ENCODE measurements at places on chromosomes 11 and 22.

- DNase-seq, result no peak
These were observed 21.2 kb downstream of the ARRB1 start for GRCh38 chr11:75330291-75330690.

DNA sequence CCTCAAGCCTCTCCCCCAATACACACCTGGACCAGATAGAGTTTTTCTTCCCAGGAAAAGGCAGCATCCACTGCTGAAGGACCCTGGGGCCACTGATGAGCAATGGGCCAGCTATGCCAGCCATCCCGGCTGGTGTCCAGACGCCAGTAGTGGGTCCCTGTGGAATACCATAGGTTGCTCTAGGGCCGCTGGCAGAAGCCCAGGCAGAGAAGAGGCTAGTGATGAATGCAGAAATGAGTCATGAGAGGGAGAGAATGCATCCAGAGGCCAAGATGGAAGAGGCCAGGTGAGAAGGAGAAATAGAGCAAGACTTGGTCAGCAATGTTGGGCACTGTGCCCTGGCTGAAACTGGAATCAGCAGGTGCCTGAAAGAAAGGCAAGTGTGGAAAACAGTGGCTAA lies 8.9 kb downstream of the HPX start:
- no peak for DNase-seq

GRCh38 chr11:11733246-11733747 lies 108.5 kb upstream of the USP47 start:
- no peak for DNase-seq

DNA sequence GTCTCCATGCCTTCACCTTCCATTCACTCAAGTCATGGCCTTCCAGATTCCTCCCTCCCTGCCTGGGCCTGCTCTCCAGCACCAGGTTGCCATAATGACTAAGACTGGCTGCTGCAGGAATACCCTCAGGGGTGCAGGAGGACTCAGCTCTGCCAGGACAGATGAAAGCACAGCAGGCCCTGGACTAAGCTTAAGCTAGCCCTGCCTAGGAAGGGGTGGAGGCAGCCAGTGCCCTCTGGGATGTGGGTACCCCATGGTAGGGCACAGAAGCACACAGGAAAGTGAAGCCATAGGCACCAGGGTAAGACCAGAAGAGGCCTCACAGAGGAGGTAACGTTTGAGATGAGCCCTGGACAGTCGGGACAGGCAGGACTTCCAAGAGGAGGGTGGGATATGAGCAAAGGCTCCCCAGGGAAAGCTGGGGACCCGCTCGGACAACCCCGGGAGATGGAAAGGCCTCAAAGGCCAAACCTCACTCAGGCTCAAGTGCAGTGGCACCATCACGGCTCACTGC lies 3.0 kb upstream of the RIN1 start:
- DNase-seq, result no peak

GRCh38 chr11:72232260-72233055 lies 7.9 kb downstream of the INPPL1 start:
- no peak for DNase-seq

- DNase-seq, result no peak
These were observed 59.9 kb upstream of the SHISAL1 start for GRCh38 chr22:44372611-44373010.

- DNase-seq, result no peak
These were observed 469.5 kb downstream of the SOX6 start for GRCh38 chr11:15886866-15887265.

DNA sequence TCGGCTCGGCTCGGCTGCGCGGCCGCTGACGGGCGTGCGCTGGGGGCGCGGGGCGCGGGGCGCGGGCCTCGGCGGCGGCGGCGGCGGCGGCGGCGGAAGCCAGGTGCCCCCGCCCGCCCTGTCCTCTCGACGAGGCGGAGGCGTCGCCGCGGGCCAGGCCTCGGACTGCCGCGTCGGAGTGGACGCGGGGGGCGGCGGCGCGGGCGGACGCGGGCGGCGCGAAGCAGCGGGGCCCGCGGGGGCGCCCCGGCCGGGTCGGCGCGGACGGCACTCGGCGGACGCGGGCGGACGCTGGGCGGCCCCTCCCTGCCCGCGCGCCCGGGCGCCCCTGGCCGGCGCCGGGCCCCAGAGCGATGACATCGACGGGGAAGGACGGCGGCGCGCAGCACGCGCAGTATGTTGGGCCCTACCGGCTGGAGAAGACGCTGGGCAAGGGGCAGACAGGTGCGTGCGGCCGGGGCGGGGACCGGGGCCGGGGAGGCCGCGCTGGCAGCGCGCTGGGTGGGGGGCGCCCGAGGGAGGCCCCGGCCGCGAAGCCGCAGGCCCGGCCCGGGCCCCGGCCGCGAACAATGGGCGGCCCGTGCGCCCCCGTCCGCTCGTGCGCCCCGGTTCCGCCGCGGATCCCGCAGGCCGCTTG lies at the start of gene BRSK2:
Gene BRSK2, plus strand, starts transcription at position 3 of the 637 bp plus-strand sequence. Its CDS starts 351 bp downstream, at position 354.
- no peak for DNase-seq

All from stimulated activated CD4-positive, alpha-beta T cell treated with anti-CD3 and anti-CD28 coated beads, Interleukin-1b, Interleukin-23, amount 100 ng/mL, for 1 hour (primary cell).